ENCODE measurements at places on chromosomes 7 and 10.
A peak's percentile ranks its signal among the peaks of the same experiment; 100 is the strongest.

GRCh38 chr7:116354171-116354545, 143.8 kb downstream of the TES start:
- no peak for DNase-seq

GRCh38 chr10:106402458-106402857, 762.0 kb downstream of the SORCS1 start:
- no peak for DNase-seq

DNA sequence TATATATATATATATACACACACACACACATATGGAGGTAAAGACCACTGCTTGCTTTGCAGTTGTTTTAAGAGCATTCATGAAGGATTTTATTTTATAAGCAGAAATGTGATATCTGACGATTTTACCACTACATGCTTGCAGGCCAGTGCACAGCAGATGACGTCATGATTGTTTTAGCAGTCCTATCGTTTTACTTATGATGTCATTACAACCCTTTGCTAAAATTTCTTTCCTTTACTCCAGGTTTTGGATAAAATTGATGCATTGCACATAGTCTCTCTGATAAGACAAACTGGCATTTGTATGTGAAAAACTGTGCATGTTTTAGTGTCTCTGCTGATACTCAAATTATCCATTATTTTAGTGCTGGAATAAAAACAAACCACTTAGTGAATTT, 9.2 kb downstream of the EGFR start:
- no peak for DNase-seq

GRCh38 chr7:138460649-138461607, 869 bp downstream of the TRIM24 start:
- DNase-seq = peak; percentile 76

DNA sequence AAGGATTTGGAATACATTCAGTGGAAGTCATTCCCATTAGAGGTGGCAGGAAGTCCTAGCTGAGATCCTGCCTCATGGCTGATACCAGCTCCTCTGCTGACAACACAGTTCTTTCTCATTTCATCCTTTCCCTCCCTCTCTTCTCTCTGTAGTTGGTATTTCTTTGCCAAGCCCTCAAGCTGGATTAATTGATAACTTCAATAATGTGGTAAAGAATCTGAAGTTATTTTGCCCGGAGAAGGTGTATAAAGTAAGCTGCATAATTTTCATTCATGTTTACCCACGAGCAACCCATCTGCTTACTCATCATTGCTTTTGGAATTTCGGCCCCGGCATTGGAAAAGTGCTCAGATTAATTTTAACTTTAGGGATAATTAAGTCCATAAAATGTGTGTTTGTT, 85.2 kb upstream of the PLPP4 start:
- DNase-seq = no peak

DNA sequence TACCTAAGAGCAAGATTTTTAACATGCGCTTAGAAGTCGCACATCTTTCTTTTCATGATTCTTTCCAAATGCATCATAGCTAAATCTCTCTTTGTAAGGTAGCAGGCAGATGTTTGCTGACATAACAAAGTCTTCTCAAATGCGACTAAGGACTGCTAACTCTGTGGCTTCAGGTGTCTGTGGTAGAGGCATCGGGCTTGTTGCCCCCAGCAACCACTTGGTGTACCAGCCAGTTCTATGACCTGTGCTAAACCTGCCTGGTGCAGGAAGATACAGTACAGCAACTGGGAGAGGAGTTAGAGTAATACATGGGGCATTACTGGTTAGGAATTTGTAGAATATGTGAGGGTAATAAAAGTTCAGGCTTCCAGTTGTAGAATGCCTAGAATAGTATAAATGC, 654.1 kb downstream of the NRG3 start:
- DNase-seq = no peak

GRCh38 chr10:1559311-1559710, 178.0 kb downstream of the ADARB2 start:
- DNase-seq = no peak

- DNase-seq = no peak
Observed at GRCh38 chr10:109430043-109430760, 493.1 kb downstream of the XPNPEP1 start.

GRCh38 chr10:121791761-121792160, 136.1 kb downstream of the ATE1 start:
- no peak for DNase-seq

DNA sequence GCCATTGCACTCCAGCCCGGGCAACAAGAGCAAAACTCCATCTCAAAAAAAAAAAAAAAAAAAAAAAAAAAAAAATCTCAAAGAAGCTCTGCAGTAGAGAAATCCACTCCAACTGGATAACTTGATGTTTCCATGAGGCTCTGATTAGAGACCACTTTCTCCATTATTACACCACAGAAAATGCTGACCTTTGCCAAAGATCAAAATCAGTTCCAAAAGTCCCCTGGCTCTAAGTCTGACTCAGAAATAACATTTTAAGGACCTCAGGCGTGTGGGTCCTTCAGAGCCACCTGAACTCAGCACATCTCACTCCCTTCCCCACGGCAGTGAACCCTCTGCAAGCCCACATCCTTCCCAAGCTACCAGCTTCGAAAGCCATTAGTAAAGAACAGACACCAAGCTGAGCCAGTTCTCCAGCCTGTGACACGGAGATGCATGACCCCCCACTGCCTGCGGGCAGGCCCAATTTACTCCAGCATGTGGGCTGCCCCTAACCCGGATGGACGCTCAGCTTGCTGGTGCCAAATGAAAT, 13.8 kb upstream of the TMEM120A start:
- no peak for DNase-seq

DNA sequence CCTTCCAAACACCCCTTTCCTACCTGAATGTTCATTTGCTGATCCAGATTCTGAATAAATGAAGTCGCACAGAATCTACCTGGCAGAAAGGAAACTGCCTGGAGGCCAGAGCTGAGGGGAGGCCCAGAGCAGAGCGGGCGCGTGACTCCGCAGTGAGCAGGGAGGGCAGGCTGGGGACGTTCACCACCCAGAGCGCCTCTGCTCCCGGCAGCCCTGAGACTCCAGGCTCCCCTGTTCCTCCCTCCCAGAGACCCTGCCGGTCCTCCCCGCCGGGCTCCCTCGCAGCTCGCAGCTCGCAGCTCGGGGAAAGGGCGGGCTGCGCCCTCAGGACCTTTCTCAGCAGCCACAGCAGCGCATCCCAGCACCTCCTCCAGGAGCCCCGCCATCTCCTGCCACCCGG, 176.7 kb upstream of the ZNF32 start:
- DNase-seq = no peak

DNA sequence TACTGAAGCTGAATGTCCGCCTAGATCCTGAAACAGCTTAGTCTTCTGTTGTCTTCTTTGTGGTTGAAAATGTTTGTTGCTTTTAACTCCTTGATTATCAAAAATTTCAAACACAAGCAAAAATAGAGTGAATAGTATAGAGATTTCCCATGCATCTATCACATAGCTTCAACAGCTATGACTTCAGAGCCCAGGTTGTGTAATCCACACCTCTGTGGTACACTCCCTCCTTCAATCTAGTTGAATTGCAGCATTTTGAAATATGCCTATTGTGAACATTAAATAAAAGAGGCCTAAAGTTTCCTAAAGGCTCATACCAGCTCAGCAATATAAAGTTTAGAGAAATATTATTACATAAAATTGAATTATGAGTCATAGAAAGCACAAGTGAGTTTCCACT, 204.7 kb upstream of the HDAC9 start:
- DNase-seq = no peak

GRCh38 chr10:6161921-6162320, 40.8 kb upstream of the PFKFB3 start:
- no peak for DNase-seq

DNA sequence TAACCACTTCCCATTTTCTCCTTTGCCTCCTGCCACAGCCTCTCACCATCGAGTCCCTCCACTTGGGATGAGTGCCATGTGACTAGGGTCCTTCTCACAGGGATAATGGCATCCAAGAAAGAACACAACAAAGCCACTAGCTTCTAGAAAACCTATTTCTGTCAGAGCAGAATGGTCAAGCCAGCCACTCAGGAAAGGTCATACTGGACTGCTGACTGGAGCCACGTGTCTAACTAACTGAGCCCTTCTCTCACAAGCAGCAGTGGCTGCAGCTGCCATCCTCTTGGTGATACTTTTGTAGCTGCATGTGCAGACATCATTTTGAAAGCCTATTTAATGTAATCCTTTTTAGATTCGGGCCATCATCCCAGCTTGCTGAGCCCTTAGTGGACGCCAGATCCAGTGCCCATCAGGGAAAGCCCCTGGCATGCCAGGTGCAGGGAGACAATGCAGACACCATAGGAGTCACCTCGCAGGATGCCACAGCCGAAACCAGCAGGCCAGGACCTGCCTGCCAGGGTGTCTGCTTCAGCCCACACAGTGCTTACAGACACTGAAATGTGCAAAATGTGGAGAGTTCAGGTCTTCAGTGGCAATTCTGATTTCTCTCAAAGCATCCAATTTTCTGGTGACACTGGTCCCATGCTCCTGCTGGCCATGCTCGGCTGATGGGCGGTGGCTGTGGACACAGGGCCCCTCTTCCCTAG, 98.3 kb upstream of the DDC start:
- no peak for DNase-seq

- DNase-seq = no peak
Observed at GRCh38 chr10:95277614-95278013, 13.2 kb downstream of the PDLIM1 start.

- peak; percentile 50 for DNase-seq
Observed at GRCh38 chr7:4681886-4682620, at the start of gene FOXK1. Gene FOXK1 (plus strand): TSS chr7:4682295. CDS start chr7:4682309, 14 bp downstream.

DNA sequence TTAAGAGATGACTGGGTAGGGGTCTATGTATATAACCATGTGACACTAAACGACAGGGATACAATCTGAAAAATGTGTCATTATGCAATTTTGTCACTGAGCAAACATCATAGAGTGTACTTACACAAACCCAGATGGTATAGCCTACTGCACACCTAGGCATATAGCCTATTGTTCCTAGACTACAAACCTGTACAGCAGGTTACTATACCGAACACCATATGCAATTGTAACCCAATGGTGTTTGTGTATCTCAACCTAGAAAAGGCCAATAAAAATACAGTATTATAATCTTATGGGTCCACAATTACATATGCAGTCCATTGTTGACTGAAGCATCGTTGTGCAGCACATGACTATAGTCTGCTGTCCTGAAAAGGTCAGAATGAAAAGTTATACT, 22.9 kb downstream of the STRIP2 start:
- no peak for DNase-seq

DNA sequence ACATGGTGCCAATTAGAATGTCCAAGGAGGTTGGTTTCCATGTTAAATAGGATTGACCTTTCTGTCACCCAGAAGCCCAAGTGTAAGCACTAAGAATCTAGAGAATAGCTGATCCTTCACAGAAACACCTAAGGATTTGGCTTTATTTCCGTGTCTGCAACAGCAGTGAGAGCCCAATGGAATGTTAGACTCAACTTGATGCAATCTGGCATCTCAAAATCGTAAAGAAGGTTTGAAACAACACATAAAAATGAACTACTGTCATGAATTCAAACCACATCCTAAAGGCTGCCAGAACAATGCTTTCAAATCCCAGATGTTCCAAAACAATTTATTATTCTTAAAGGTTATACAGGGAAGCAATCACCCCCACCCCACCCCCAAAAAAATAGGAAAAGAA, 18.6 kb downstream of the PPP1R3C start:
- no peak for DNase-seq

GRCh38 chr7:151404216-151405011, 5.4 kb downstream of the WDR86 start:
- no peak for DNase-seq

- DNase-seq = peak; percentile 12
Observed at GRCh38 chr7:24169077-24169624, 114.8 kb upstream of the NPY start.

- DNase-seq = no peak
Observed at GRCh38 chr7:22962775-22963350, 51.1 kb downstream of the HYCC1 start.

DNA sequence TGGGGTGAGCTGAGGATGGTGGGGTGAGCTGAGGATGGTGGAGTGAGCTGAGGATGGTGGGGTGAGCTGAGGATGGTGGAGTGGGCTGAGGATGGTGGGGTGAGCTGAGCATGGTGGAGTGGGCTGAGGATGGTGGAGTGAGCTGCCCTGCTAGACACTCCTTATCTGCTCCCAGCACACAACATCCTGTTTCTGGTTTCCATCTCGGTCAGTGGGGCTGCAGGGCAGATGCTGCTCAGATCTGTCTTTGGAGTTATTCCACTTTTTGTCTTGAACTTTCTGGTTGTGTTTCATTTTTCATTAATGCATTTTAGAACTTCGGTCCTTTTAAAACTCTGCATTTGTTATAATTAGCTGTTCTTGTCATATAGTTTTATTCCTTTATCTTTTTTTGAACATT, 67.9 kb upstream of the ANTXRL start:
- DNase-seq = peak; percentile 27

DNA sequence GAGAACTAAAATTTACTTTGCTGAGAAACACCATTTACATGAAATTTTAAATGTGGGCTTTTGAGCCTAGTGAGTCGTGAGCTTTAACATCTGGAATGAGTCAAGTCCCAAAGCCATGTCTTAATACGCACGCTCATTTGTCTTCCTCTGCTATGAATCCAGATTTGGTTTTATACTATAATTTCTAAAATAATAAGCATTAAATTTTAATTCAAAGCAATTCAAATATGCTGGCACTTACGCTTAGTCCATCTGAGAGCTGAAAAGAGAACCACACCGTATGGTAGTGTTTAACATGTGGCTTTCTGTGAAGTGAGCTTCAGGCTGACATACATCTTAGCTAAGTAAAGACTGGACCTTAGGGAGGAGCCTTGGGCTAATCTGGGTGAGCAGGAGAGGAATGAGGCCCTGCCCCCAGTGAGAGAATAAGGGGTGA, 52.2 kb downstream of the CUBN start:
- no peak for DNase-seq

- no peak for DNase-seq
Observed at GRCh38 chr7:5426226-5426475, 2.5 kb upstream of the TNRC18 start.

DNA sequence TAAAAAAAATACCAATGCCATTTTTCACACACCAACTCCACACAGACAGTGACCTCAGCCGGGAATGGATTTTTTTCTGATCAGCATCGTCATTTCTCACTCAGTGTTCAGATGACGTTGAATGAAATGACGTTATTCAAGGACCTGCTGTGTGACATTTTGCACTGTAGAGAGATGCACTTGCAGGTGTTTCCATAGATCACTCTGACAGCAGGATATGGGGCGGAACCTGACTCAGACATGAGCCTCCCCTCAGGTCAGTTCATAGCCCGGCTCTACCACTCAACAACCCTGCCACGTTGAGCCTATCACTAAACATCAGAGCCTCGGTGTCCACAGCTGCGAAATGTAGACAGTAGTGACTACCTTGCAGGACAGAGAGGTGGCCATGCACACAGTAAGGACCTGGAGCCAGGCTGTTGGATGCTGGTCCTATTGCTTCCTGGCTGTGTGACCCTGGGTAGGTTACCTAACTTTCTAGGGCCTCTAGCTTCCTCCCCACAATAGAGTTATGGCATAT, 41.4 kb upstream of the ANTXRL start:
- DNase-seq = no peak
